Activated CD8-positive, alpha-beta memory T cell treated with anti-CD3 and anti-CD28 coated beads for 1 hour (primary cell): ENCODE measurements at places on chromosomes 13 and 19.

DNA sequence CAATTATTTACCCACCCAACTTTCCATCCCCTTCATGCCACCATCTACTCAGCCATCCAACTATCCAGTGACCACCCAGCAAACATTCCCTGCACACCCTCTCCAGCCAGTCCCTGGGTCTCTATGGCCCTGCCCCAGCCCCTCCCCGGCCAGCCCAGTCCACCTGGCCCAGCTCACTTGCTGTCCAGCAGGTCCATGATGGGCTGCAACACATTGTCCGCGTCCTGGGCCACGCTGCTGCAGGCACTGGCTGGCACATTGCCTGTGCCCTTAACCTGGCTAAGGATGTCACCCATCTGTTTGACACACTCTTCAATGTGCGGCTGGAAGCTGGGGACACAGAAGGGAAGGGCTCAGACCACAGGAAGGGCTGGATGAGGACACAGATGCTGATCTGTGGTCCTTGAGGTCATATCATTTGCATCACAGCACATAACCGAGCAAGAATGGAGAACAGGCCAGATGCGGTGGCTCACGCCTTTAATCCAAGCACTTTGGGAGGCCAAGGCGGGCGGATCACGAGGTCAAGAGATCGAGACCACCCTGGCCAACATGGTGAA lies 61.6 kb downstream of the UNC13A start:
- DNase-seq: no peak

GRCh38 chr19:57171551-57172081 lies 4.3 kb upstream of the DUXA start:
- DNase-seq: no peak

DNA sequence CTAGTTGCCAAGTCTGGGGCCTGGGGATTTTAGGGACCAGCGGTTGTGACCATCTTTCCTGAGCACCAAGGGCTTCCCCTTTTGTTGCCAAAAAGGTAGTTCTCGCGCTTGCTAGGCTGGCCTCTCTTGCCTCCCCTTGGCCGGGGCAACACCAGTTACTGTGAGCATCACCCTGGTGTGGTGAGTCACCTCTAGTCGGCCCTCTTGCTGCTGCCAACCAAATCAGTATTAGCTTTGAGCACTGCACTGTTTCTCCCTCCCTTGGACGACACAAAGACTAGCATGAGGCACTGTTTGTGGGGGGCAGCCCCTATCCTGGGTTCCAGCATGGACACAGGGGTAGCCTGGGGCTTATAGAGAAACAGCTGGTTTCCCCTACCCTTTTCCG lies 6.9 kb downstream of the SYDE1 start:
- no peak for DNase-seq

- no peak for DNase-seq
Observed at GRCh38 chr13:79468819-79469218, 12.1 kb upstream of the NDFIP2 start.

DNA sequence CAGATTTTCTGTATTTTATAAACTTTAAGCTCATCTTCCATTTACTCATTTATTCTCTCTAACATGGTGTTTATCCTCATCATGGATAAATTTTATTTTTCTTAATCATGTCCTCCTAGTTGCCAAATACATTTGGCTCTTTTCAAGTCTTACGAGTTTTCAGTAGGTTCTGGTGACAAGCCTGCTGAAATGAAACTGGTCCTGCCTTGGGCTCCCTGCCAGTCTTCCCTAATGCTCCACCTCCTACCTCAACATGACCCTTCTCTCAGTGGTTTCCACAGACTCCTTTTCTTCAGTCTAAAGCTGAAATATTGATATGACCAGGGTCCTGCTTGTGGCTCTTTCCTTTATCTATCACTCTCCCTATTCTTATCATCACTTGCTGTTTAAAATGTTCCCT lies 81.2 kb downstream of the TRPC4 start:
- DNase-seq: no peak

DNA sequence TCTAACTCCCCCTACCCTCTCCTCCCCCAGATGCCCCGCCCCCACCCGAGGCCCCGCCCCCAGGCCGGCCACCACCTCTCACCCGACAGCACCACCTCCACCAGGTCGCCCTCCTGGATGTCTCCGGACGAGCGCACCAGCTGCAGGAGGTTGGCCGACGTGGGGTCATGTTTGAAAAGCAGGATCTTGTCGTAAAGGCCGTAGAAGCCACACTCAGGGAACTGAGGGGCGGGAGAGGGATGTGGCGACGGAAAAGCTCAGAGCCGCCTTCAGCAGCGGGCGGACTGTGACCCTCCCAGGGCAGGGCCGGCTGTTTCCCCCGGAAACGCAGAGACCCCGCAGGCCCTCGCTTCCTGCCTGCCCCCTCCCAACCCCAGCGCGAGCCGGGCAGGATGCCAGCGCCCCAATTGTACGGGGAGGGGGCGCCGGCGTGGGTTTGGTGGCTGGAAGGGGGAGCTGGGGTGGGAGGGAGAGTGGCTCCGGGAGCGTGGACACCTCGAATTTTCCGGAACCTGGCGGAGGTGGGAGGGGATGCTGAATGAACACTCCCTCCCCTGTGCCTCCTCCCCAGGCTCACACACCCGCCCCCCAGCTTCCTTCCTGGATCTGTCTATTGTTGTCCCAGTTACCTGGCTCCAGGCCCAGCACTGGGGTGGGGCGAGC lies 3.0 kb downstream of the PRKD2 start:
- DNase-seq: peak; percentile 62

DNA sequence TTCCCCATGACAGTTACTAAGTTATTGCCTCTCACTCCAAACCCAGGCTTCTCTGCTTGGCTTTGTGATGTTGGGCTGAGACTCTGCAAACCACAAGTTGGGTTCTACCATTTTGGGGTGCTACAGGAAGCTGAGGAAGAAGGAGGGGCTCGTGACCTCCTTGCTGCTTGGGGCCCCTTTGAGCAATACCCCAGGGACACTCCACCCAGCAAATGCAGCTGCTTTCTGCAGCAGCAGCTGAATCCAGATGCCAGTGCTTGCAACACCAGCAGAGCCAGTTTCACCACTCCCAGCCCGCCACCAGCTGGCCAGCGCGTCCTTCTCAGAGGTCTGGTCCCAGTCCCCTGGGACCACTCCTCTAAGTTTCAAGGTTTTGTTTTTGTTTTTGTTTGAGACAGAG lies 22.0 kb upstream of the UBAC2 start:
- DNase-seq: no peak

DNA sequence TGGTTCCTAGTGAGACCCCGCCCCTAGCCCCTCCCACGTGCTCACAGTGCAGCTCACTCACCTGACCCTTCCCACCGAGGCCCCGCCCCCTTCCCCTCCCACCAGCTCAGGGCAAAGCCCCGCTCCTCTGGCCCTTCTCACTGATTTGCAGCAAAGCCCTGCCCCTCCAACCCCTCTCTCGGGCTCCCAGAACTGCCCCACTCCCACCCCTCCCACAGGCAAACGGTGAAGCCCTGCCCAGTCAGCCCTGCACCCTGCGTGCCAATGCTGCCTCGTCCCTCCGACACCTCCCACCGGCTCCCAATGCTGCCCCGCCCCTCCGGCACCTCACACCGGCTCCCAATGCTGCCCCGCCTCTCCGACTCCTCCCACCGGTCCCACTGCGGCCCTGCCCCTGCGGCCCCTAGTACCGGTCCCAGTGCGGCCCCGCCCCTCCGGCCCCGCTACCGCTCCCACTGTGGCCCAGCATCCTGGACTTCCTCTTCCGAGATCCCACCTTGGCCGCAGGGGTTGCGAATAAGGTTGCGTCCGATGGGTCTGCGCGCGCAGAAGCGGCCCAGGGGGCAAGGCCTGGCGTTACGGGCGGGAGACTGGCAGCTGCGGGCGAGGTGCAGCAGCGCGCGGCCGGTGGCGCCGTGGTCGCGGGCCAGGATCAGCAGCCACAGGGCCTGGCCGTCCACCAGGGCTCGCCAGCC lies 834 bp downstream of the FBXO27 start:
- peak; percentile 38 for DNase-seq

DNA sequence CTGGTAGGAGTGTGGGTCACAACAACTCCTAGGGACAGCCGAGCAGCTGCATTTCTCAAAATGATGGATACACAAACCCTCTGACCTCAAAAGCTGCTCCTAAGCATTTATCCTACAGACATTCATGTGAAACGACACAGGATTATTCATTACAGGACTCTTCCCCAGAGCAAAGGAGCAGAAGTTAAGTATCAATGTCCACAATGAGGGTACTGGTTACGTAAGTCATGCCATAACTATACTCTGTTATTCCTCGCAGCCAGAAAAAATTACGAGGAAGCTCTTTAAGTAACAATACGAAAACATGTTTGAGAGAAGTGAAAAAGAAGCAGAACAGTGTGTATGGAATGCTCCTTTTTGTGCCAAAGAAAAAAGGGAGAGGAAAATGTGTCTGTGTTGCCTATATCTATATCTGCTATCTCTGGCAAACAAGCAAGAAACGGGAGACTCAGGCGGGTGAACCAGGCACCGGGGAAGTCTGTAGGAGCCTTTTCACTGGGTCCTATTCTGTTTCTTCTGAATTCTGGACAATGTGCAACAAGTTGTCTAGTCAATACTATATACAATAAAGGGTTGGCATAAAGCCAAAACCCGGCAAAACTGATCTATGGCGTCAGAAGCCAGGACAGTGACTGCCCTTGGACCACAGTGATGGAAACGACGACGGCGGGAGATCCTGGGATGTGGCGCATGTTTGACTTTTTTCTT lies 1.3 kb downstream of the ISOC2 start:
- no peak for DNase-seq

- no peak for DNase-seq
Observed at GRCh38 chr19:45632468-45633196, 6.6 kb downstream of the EML2 start.

DNA sequence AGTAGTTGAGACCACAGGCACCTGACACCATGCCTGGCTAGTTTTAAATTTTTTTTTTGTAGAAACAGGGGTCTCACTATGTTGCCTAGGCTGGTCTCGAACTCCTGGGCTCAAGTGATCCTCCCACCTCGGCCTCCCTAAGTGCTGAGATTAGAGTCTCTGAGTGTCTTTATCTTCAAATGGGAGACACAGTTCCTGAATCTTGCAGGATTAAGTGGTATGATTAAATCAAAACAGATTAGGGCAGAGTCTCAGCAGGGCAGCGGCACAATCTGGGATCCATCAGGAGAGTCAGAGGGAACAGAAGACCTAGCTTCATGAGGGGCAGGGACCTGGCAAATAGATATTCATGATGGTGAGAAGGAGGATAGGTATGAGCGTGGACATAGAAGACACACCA lies 953 bp downstream of the RLN3 start:
- no peak for DNase-seq

DNA sequence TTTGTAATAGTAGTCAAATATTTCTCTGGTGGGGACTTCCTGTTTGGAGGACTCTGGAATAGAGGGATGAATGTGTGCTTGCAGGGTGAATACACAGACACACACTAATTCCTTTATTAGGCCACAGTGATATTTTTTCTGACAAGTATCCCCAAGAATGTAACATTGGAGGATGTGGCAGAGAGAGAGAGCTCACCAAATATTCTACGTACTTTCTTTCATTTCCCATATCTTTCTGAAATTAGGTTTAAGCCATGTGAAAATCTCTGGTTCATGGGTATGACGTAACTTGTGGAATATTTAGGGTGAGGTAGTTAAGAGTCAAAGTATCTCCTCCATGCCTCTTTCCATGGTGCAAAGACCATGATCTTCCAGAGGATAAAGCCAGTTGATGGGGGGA lies 463.4 kb downstream of the DIAPH3 start:
- no peak for DNase-seq
